ENCODE measurements at places on chromosomes 7 and 10.

- no peak for DNase-seq
Observed at GRCh38 chr7:50404392-50404791, 45.8 kb downstream of the FIGNL1 start.

DNA sequence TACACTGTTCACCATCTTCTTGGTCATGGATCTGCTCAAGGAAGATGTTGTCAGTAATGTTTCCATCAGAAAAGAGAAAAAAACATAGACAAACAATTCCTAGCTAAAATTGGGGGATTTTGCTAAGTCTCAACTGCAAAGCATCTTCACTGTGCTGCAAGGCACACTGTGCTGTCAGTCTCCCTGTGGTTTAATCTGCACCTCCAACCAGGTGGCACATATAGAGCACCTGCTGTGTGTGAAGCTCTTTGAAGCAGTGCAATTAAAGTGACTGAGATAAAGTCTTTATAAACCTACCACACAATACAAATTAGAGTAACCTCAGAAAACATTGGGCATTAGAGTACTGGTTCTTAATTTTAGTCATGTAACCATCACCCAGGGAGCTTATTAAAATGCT is 6.3 kb downstream of the NRAP start:
- no peak for DNase-seq

GRCh38 chr10:117005026-117005526 is at the start of gene SHTN1:
SHTN1 (minus strand) TSS chr10:117005187; CDS start chr10:117005079, 108 bp downstream.
- DNase-seq: no peak

- no peak for DNase-seq
Observed at GRCh38 chr7:52525772-52526341, 509.6 kb upstream of the POM121L12 start.

GRCh38 chr7:4056552-4057288 is 625.4 kb upstream of the FOXK1 start:
- DNase-seq: no peak

GRCh38 chr10:10627414-10627813 is 390.3 kb upstream of the CELF2 start:
- DNase-seq: no peak

GRCh38 chr10:116827214-116827671 is 22.1 kb upstream of the ENO4 start:
- DNase-seq: no peak

- DNase-seq: no peak
Observed at GRCh38 chr7:149436358-149436757, 24.5 kb downstream of the ZNF777 start.

GRCh38 chr7:100584683-100585510 is 1.0 kb downstream of the LRCH4 start:
- DNase-seq: no peak

DNA sequence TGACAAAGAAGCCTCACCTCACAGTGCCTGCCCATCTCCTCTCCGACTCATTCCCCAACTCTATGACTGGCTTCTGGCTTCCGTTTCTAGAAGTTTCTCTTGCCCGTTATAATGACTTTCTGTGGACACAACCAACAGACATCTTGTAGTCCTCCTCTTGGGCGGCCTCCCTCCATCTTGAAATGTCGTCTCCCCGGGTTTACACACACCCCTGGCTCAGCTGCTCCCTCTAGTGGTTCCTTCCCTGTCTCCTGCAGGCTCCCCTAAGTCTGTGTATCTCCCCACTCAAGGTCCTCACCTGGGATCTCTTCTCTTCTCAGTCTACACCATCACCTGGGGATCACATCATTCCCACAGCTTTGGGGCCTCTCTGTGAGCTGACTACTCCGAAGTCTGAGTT is 123.4 kb upstream of the NEBL start:
- DNase-seq: no peak

GRCh38 chr10:110568055-110568735 is 700 bp downstream of the SMC3 start:
- no peak for DNase-seq

GRCh38 chr10:128859738-128860386 is 607.2 kb upstream of the MGMT start:
- DNase-seq: no peak

DNA sequence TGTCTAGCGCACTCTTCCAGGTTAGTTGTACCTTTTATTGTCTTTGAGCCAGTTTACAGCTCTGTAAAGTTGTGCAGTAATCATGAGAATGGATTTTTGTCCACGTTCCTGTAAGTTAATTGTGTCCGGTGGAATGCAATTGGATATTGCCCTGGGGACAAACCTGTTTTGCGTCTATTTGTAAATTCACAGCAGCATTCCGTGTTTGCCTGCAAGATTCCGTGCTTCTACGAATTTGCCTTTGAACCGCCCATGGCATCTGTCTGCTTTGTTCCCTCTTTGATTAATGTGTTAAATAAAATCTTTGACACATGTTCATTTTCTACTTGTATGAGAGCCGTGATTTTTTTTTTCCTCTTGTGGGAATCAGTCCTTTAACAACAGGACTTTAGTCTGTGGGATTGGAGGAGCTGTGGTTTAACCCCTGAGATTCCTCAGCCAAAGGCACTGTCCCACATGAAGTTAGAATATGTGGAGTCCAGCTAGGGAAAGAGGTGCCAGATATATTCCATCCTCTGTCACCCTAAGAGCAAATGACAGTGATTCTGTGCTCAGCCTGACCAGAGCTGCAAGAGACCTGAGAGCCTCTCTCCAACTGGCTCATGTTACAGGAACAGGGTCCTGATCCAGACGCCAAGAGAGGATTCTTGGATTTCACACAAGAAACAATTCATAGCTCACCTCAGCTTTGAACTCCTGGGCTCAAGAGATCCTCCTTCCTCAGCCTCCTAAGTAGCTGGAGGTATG is 126.3 kb downstream of the COL26A1 start:
- DNase-seq: no peak

GRCh38 chr10:51924359-51924758 is 225.0 kb upstream of the CSTF2T start:
- DNase-seq: no peak

DNA sequence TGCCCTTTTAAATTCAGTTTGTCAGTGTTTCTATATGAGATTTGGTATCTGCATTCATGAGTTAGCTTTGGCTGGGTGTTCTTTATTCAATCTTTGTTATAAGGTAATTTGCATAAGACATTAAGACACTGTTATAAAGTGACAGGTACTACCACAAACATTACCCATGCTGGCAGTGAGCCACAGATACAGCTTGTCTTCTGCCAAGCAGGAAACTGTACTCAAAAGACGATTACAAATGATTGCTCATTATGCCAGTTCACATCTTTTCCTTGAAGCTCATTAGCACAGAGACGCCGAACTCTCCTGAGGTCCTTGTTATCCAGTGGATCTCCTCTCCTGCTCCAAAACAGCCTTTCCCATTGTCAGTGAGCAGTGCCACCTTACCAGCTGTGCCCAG is 30.4 kb downstream of the AMPH start:
- no peak for DNase-seq

GRCh38 chr10:106520698-106521097 is 643.8 kb downstream of the SORCS1 start:
- DNase-seq: no peak
